Stimulated activated CD8-positive, alpha-beta memory T cell treated with anti-CD3 and anti-CD28 coated beads, Interleukin-4, amount 100 ng/mL, for 4 hours (primary cell): ENCODE measurements at places on chromosomes 5 and 9.

DNA sequence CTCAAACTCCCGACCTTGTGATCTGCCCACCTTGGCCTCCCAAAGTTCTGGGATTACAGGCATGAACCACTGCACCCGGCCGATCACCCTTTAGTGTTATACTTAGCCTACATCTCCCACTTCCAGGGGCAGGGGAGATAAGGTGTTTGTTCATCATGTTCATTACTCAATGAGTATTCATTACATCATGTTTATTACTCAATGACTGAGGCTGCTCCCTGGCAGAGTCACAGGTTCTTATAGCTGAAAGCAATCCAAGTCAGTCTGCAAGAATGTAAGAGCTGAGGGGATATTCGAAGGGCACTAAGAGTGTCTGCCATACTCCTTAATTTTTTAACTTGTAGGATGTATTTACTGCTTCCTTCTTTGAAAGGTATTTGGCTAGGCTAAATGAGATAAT, 214.2 kb downstream of the SPATA31D1 start:
- DNase-seq = no peak

- DNase-seq = no peak
Observed at GRCh38 chr5:95927927-95928723, 33.5 kb downstream of the ELL2 start.

- DNase-seq = no peak
Observed at GRCh38 chr5:164392531-164392930, 887.1 kb downstream of the MAT2B start.

DNA sequence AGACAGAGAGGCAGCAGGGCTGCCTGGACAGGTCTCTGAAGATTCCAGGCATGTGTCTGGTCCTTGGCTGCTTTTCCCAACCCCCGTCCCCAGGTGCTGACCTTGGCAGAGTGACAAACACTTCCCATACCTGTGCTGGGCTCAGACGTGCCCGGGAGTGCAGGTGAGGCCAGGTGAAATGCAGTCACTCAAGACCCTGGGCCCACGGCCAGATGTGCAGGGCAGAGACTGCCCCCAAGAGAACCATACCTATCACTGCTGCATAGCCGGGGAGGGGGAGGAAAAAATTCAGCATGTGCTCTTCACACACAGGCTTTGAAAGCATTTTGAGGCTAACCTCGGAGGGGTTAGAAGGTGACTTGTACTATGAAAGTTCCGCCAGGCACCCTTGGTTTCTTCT, 22.6 kb downstream of the CCNJL start:
- no peak for DNase-seq

- no peak for DNase-seq
Observed at GRCh38 chr9:75395336-75395735, 307.0 kb downstream of the OSTF1 start.

DNA sequence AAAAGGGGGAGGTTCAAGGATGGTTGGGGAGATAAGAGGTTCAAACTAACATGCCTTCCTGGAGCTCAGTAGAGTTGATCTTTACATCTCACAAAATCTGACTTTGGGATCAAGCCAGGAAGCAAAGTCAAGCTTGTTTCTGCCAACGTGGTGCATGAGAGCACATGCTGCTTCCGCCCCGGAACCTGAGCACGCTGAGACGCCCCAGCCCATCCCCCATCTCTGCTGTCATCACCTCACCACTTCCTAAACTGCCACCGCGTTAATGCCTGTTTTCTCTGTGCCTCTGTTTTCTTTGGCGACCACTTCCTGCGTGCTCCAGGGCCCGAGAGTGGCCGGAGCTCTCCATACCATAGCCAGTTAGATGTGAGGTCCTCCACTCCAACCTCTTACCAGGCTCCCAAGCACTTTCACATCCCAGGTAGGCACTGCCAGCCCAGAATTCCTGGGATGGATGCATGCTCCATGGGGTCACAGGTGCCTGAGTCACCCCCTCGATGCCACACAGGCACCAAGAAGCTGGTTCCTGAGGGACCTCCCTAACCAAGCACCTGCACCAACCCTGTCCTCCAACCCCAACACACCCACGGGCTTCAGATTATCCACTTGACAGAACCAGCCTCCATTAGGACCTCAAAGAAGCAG, 31.2 kb upstream of the AFAP1L1 start:
- DNase-seq = peak; percentile 43

- DNase-seq = no peak
Observed at GRCh38 chr9:87685441-87685840, 40.5 kb upstream of the CTSL start.

- DNase-seq = no peak
Observed at GRCh38 chr9:86301686-86302085, 19.3 kb upstream of the ISCA1 start.

- DNase-seq = no peak
Observed at GRCh38 chr9:5999443-6000101, 15.9 kb downstream of the RANBP6 start.

GRCh38 chr5:75656311-75657003, 45.2 kb downstream of the ANKDD1B start:
- no peak for DNase-seq

GRCh38 chr5:150116667-150117400, 30.5 kb upstream of the CSF1R start:
- no peak for DNase-seq

- no peak for DNase-seq
Observed at GRCh38 chr9:68711281-68711680, 6.2 kb downstream of the PIP5K1B start.

DNA sequence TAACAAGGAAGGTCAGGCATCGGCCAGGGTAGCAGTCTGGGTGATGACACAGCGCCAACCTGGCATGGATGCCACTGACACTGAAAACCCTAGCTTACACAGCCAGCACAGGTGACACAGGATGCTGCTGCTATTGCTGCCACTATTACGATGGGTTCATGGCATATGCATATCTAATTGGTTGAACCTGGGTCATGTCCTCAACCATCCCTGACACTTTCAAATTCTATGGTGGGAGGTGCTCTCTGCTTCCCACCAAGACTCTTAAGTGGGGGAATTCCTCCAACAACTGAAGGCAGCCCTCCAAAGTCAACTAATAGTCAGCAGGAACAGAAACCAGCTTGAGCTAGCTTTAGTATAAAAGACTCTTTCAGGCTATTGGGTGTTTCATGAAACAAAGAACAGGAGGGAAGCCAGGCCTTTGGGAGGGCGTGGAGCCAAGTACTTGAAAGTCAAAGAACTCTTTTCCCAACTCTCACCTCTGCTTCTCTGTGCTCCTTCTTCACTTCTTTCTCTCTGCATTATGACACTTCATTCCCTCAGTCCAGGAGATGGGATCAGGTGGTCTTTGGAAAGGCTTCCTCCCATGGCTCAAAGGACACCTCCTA, 21.3 kb downstream of the PTTG1 start:
- DNase-seq = no peak

DNA sequence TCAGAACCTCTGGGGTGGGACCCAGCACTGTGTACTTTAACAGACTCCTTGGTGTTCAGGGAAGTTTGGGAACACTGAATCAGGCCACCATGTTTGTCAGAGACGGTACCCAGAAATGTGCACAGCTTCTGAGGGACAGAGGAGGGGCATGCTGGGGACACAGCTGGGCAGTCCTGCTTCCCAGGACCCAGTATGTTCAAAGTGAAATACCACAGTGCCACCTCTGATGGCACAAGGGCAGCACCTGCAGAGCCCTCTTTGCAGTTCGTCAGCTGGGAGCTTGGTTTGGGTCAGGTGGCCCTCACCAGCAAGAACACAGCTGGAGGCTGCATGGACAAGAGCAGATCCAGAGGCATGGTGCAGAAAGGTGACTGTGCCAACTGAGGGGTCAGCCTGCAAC, 51.2 kb downstream of the NDST1 start:
- DNase-seq = no peak

DNA sequence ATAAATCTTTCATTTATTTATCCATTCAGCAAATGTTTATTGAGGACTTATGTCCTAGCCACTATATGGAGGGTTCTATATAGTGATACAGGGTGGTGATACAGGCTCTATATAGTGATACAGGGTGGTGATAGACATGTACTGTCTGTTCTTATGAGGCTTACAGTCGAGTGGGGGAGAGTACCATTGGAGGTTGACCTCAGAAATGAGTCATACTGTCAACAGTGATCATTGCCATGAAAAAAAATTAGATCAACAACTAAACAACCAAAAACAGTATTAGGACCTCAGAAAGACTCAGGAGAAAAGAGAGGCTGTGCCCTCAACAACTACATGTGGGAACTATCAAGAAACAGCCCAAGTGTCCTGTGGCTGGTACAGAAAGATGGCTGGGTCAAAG, 22.0 kb downstream of the PAPPA start:
- no peak for DNase-seq

DNA sequence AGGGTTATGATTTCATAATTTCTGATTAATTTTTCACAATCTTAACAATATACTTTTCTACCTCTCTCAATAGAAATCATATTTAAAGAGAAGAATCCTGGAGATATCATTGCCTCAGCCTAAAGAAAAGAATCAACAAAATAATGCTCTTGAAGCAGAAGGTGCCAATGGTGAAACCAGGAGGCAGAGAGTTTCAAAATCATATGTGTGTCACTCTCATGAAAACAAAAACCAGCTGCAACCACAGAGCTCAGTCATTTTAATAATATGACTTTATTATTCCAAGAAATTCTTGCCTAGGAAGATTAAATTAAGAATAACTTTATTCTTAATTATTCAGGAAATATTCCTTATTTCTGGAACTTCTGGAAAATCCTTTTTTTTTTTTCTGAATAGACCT, 266.8 kb upstream of the ACTBL2 start:
- DNase-seq = no peak

DNA sequence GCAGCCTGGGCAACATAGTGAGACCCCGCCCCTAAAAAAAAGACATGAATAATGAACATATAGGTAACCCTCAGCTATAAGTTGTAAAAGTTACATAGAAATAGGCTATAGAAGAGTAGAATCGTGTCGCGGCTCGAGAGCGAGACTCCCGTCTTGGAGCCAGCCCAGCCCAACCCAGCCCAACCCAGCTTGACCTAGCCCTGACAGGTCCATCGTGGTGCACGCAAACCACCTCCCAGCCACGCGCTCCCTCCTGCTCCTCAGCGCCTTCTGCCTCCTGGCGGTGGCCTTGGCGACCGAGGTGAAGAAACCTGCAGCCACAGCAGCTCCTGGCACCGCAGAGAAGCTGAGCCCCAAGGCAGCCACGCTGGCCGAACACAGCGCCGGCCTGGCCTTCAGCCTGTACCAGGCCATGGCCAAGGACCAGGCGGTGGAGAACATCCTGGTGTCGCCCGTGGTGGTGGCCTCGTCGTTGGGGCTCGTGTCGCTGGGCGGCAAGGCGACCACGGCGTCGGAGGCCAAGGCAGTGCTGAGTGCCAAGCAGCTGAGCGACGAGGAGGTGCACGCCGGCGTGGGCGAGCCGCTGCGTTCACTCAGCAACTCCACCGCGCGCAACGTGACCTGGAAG, 10.8 kb downstream of the KIF24 start:
- no peak for DNase-seq

GRCh38 chr5:172123269-172123692, 64.7 kb downstream of the STK10 start:
- DNase-seq = no peak

DNA sequence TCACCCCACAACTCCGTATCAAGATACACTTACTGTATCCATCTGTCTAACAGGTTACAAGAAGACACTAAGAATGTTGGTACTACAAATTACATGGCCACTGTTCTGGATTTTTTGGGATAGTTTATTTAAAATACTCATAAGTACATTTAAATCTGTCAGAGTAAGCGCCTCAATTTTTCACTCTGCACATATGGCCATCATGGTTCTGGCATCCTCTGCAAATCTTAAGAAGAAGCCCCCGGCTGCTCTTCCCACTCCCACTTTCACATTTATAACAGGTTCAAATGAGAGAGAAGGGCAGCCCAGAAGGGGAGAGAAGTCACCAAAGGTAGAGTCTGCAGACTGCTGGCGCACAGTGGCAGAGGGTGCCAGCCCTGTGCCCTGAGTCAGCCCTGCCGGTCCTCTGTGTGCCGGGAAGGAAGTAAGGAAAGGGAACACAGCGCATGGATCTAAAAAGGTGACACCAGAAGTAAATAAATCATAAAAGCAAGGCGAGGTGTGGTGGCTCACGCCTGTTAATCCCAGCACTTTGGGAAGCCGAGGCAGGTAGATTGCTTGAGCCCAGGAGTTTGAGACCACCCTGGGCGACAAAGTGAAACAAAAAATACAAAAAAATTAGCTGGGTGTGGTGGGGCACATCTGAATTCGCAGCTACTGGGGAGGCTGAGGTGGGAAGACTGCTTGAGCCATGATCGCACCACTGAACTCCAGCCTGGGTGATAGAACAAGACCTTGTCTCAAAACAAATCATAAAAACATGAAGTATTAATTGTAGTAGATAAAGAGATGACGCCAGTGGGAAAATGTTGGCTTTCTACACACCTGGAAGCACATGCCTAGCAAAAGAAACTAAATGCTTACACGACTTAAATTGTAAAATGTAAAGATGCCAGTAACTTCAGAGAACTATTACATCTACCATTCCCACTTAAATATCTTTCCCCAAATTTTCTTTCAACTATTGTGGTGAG, 30.0 kb downstream of the RNF130 start:
- DNase-seq = no peak

DNA sequence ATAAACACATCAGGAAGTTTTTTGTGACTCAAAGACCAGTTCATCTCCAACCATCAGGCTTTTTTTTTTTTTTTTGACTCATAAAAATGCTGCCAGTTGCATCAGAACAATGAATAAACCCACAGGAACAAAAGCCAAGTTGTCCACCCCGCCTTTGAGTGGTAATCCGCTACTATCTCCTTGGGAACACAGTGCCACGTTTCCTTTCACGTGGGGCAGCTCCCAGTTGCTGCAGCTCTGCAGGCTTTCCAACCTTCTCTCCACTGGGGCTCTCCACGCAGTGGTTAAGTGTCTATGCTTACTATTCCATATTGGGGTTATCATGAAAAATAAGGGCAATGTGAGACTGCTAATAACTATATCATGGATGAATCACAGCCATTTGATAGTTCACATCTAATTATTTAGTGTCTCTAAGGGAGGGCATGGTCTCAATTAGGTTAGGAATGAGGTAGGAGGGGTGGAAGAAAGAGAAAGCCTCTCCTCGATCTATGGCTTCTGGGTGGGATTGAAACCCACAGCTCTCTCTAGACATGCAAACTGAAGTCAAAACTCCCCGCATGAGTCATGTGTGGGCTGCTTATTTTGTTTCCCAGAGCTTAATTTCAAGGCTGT, 55.8 kb upstream of the ACTBL2 start:
- no peak for DNase-seq

DNA sequence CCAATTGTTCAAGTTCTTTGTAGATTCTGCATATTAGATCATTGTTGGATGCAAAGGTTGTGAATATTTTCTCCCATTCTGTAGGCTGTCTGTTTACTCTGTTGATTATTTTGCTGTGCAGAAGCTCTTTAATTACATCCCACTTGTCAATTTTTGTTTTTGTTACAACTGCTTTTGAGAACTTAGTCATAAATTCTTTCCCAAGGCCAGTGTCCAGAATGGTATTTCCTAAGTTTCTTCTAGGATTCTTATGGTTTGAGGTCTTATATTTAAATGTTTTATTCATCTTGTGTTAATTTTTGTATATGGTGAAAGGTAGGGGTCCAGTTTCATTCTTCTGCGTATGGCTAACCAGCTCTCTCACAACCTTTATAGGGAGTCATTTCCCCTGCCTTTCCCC, 116.5 kb downstream of the CPLANE1 start:
- DNase-seq = no peak

- DNase-seq = no peak
Observed at GRCh38 chr5:131810510-131811249, 13.9 kb upstream of the FNIP1 start.
